ENCODE measurements at places on chromosomes 5 and 9. TPM values are rescaled to one million over a fixed set of nuclear protein-coding genes. Genes with fewer than 3 reads are reported as not detected.

GRCh38 chr5:72305194-72306142, 14.6 kb downstream of the MRPS27 start:
- no peak for DNase-seq
- no peaks in the 10 kb centered on the region for H3K27me3 ChIP-seq
- no peak overlapping the region for H3K4me3 ChIP-seq

DNA sequence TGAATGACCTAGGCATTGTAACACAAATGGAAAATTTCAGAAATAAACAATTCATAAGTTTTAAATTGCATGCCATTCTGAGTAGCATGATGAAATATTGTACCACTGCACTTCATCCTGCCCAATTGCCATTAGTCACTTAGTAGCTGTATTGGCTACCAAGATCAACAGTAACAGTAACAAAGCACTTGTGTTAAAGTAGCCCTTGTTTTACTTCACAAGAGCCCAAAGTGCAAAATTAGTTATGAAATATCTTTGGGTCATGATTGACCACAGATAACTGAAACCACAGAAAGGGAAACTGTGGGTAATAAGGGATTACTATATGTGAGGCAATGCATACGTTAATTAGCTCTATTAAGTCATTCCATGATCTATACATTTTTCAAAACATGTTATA, 33.3 kb upstream of the RORB start:
- H3K27me3 ChIP-seq: no peaks in the 10 kb centered on the region
- no peaks in the 10 kb centered on the region for H3K36me3 ChIP-seq
- peaks cover 10% of the 10 kb centered on the region for H3K4me1 ChIP-seq
- no peak for DNase-seq

DNA sequence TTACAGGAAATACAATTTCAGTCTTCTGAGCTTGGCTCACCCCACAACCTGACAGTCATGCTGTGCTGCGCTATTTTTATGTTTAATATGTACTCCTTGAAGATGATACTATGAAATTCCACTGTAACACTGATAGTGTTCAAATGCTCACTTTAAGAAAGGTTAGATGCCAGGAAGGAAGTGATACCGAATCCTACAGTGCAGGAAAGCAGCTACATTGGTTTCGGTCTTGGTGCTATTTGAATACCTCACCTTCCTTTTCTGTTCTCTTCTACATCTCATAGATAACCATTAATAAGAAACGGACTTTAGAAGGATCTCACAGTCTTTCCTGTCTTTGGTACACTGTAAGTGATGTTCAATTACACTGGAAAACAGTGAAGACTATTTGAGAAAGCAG, 117.6 kb downstream of the SEMA5A start:
- no peak overlapping the region for H3K4me3 ChIP-seq
- no peak for DNase-seq
- H3K27ac ChIP-seq: no peak overlapping the region
- H3K4me1 ChIP-seq: no peaks in the 10 kb centered on the region
- H3K36me3 ChIP-seq: no peaks in the 10 kb centered on the region

DNA sequence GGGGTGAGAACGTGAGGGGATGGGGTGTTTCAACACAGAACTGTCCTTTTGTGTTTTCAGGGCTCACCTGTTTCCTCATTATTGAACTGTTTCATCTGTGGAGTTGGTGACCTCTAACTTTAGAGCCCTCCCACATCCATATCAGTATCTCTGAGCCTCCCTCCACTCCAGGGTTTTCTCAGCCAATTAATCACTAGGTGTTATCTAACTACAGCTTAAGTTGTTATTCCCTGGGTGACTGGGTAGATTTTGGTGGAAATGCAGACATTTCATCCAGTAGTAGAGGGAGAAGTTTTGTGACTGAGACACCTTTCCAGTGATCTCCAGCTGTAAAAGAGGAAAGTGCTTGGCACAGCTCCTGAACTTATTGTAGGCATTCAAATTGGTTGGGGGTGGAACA, 23.7 kb downstream of the PPP3R2 start:
- no peak overlapping the region for H3K4me3 ChIP-seq
- no peaks in the 10 kb centered on the region for H3K4me1 ChIP-seq
- no peak for DNase-seq
- H3K27me3 ChIP-seq: no peaks in the 10 kb centered on the region
- no peak overlapping the region for H3K27ac ChIP-seq

GRCh38 chr9:87441251-87441650, 56.4 kb upstream of the DAPK1 start:
- H3K36me3 ChIP-seq: no peaks in the 10 kb centered on the region
- peaks cover 12% of the 10 kb centered on the region for H3K4me1 ChIP-seq
- no peak overlapping the region for H3K27ac ChIP-seq
- H3K4me3 ChIP-seq: no peak overlapping the region
- H3K27me3 ChIP-seq: peaks cover 7% of the 10 kb centered on the region

DNA sequence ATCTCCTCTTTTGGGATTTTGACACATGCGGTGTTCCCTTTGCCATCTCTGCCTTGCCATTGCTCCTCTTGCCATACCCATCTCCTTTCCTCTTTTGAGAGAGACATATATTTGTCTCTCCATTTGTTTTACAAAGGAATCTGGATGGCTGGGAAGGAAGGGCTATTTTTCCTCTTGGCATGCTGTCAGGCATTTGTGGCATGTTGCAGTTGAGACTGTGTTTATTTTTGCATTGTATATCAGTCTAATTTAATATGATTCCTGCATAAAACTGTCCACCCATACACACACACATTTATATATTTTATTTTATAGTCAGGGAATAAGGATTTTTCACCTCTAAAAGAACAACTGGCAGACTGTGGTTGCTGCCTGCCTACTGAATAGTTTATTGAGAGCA, 1105.8 kb upstream of the SEMA6A start:
- no peaks in the 10 kb centered on the region for H3K4me1 ChIP-seq
- no peaks in the 10 kb centered on the region for H3K27me3 ChIP-seq
- H3K27ac ChIP-seq: no peak overlapping the region
- H3K4me3 ChIP-seq: no peak overlapping the region

- peak within 1 kb of the TSS; percentile 89 for H3K27ac ChIP-seq
- peaks cover 36% of the 10 kb centered on the region for H3K4me1 ChIP-seq
- peaks cover 10% of the 10 kb centered on the region for H3K27me3 ChIP-seq
These were observed at the start of gene IL6ST for GRCh38 chr5:55994495-55994997. IL6ST (minus strand) TSS chr5:55994963; CDS start chr5:55976278, 18,685 bp downstream.

JAKMIP2 gene
- total RNA-seq: 6.8 TPM
